ENCODE measurements at places on chromosomes 12 and 14.

GRCh38 chr12:64500394-64500793 is 48.5 kb downstream of the TBK1 start:
- DNase-seq: no peak

DNA sequence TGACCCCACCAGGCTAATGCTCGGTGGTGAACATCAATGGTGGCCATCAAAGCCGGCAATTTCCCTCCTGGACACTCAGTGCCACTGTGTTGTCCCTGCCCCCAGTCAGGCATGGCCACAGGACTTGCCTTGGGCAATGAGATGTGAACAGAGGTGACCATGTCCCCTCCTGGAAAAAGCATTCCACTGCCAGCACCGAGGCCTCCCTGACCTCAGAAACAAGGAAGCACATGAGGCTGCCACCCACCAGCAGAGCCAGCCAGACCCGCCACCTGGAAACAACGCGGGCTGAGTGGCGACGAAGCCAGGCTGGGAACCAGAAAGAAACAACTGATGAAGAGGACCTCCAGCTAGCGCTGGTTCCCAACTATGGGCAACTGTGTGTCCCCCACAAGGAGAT is 31.8 kb downstream of the ITPK1 start:
- no peak for DNase-seq

GRCh38 chr14:102662636-102663430 is 70.4 kb downstream of the RCOR1 start:
- DNase-seq: no peak

DNA sequence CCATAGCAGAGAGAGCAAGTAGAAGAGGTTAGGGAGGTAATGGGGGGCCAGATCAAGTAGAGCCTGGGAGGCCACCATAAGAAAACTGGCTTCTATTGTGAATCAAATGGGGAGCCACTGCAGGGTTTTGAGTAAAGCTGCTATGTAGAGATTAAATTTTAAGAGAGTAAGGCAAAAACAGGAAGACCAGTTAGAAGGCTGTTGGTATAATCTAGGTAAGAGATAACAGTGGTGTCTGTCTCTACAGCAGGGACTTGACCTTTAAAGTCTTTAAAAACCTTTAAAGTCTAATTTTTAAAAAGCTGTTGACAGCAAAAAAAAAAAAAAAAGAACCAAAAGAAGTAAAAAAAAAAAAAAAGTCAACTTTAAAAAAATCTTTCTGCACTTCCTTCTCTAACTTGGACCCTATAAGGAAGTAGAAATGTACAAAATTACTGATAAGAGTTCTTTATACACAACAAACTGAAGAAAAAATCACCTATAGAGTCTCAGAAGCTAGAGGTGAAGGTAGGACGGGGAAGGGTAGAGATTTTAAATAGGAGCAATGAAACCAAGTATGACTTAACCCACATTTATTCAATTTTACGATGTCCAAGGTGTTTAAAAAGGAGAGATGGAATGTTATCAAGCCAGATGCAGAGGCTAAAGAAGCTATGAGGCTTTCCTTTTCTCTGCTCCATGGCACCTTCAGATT is 26.1 kb downstream of the SGPP1 start:
- DNase-seq: no peak

GRCh38 chr14:61025251-61026223 is 44.5 kb downstream of the SLC38A6 start:
- no peak for DNase-seq

DNA sequence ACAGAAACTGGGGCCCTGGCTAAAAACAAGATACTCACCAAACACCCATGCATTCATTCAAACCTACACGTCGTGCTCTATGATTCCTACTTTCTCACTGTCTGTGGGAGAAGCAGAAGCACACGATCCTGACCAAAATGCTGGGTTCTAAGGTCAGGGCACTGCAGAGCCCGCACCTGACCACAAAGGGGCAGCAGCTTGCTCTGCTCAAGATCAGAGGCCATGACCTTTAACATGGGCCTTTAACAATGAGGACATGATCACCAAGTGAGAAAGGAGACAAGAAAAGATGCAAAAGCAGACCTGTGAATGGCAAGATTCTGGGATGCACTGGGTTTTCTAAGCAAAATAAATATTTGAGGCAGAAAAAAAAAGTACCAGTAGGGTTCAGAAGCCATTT is 40.1 kb upstream of the VPS33A start:
- no peak for DNase-seq

GRCh38 chr12:124022161-124022560 is 49.1 kb downstream of the ZNF664 start:
- DNase-seq: no peak

GRCh38 chr12:107826276-107826675 is 51.8 kb downstream of the ASCL4 start:
- no peak for DNase-seq

- DNase-seq: no peak
Measured at GRCh38 chr14:70183991-70184390, 4.8 kb downstream of the SLC8A3 start.

- no peak for DNase-seq
Measured at GRCh38 chr12:26287671-26288381, 92.5 kb downstream of the SSPN start.

GRCh38 chr14:51865953-51866747 is 5.7 kb downstream of the GNG2 start:
- no peak for DNase-seq

DNA sequence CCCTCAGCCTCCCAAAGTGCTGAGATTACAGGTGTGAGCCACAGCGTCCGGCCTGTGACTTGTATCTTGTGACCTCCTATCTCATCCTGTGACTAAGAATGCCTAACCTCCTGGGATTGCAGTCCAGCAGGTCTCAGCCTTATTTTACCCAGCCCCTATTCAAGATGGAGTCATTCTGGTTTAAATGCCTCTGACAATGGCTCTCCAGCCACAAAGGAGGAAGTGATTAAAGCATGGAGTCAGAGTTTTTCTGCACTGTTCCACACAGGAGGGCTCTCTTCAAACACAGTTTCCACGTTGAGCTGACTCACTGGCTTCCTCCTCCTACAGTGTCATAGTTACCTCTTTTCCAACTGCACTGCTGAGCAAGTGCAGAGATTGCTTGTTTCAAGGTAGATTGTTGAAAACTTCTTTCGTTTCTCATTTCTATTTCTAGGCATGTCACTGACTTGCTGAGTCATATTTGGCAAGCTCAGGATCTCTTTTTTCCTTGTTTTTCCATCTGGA is 383.8 kb downstream of the PCNX1 start:
- peak; percentile 37 for DNase-seq

GRCh38 chr12:96462571-96463280 is 26.7 kb upstream of the CFAP54 start:
- DNase-seq: no peak

DNA sequence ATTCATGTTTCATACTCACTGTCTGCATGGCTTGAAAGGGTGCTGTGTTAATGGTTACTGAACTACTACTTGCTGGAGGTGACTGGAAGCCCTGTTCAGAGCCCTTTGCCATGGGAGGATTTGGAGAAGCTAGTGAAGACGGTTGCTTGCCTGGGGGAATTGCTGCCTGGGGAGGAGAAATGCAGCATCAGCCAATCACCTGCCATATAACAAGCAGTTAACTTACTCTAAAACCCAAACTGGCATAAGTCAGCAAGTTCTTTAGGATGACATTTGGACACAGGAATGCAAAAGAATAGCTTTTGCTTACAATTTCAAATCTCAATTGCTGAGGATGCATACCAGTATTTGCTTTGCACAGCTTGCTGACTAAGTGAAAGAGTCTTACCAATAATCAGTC is 23.4 kb upstream of the IPO8 start:
- DNase-seq: no peak

GRCh38 chr12:132505105-132505851 is 15.3 kb downstream of the FBRSL1 start:
- no peak for DNase-seq

DNA sequence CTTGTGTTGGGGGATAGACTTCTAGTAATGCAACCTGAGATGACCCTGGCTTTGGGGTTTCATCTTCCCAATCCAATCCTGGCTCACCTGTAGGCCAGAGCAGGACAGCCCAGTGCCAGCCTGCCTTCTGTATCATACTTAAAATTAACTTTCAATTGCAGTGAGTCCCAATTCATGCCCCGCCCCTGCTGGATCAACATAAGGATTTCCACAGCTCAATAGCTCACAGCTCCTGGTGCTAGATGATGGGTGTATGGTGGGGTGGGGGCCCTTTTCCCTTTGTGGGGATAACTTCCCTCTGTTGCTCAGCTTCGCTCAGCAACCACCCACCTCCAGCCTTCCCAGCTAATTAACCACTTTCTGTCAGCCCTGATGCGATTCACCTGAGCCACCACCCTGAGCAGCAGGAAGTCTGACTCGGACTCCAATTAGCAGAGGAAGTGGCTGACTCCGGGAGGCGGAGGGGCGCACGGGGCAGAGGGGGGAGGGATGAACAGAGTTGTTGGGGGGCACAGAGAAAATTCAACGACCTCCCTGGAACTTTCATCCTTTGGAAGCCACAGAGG is 24.3 kb upstream of the CHGA start:
- DNase-seq: no peak

GRCh38 chr14:104293231-104293841 is 154.9 kb downstream of the KIF26A start:
- DNase-seq: no peak
